ENCODE measurements at places on chromosomes 11 and 22.

DNA sequence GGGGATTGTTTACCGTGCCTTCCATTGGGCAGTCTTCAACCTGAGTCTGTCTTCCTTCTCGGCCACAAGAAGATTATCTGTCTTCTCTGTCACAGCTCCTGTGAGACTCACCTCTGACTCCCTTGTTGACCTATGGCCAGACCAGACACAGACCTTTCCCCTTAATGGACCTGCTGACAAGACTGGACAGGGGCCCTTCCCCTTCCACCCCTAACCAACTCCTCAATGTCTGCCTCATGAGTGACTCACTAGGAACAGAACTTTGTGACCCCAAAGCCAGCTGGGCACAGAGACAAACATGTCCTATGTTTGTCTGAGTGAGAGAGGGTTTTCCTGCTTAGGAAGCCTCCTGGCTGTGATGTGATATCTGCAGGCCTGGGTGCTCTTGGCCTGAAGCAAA lies 405.0 kb downstream of the BRD1 start:
- DNase-seq = no peak

GRCh38 chr22:45645526-45646414 lies 25.9 kb upstream of the ATXN10 start:
- peak; percentile 7 for DNase-seq

DNA sequence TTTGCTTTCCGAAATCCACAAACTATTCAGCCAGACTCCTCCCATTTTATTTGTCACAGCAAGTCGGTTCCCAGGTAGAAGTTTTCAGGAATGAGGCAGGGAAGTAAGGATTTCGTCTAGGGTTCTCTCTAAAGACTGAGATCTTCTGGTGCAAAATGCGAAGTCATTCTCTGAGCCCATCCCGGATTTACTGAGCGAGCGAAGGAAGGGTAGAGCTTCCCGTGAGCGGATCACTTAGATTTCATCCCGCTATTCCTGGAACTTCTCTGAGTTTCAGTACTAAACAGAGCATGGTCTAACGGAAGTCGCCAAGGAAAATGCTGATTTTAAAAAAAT lies 3.1 kb upstream of the CALCA start:
- no peak for DNase-seq

DNA sequence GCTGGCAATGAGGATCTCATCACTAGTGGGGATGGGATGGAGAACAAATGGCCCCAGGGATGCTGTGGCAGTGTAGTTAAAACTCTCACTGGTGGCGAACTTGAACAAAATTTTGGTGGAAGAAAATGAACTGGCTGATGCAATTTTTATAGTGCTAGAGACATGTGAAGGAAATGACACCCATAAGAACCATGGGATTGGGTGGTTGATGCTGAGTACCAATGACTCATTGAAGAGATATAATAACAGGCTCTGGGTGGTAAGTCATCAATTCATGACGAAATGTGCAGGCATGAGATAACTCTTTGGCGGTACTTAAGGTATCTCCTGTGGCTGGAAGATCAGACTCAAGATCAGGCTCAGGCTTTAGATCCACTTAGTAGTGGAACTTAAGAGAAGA lies 172.9 kb upstream of the DDI1 start:
- no peak for DNase-seq

Measured in GM12864 (cell line).